Activated naive CD4-positive, alpha-beta T cell treated with anti-CD3 and anti-CD28 coated beads, Interleukin-2, amount 50 U/mL, for 72 hours (primary cell): ENCODE measurements at places on chromosomes 2 and 18. TPM values are rescaled to one million over a fixed set of nuclear protein-coding genes. Genes with fewer than 3 reads are reported as not detected.

The DSG1 gene
- total RNA-seq, result not detected

The MAP4K4 gene
- 94.3 TPM for total RNA-seq

The CYTIP gene
- total RNA-seq, result 417 TPM

The PLCD4 gene
- 0.43 TPM for total RNA-seq

The INPP5D gene
- 70.7 TPM for total RNA-seq

The SLC11A1 gene
- not detected for total RNA-seq

The NOSTRIN gene
- not detected for total RNA-seq

The ABCG8 gene
- not detected for total RNA-seq

The APCDD1 gene
- total RNA-seq, result not detected

The KLHL14 gene
- not detected for total RNA-seq

The ACVR1 gene
- total RNA-seq, result 16.0 TPM

The LDLRAD4 gene
- 59.2 TPM for total RNA-seq

The OR6B2 gene
- not detected for total RNA-seq

The EVX2 gene
- total RNA-seq, result not detected

The KLHL30 gene
- total RNA-seq, result not detected

The PRKAG3 gene
- not detected for total RNA-seq

The MPP4 gene
- not detected for total RNA-seq

The DYSF gene
- total RNA-seq, result 0.23 TPM

The MAIP1 gene
- total RNA-seq, result 25.9 TPM

The EML6 gene
- total RNA-seq, result 0.30 TPM

The MC4R gene
- not detected for total RNA-seq

The IL1RL2 gene
- 0.75 TPM for total RNA-seq

The OTX1 gene
- total RNA-seq, result not detected

The NR4A2 gene
- total RNA-seq, result 9.7 TPM

The GPR45 gene
- total RNA-seq, result not detected

The C2orf74 gene
- total RNA-seq, result 9.7 TPM
